ENCODE measurements at places on chromosomes 5 and 9.

- DNase-seq, result no peak
These were observed 1078.3 kb downstream of the CDH12 start for GRCh38 chr5:21774801-21775200.

DNA sequence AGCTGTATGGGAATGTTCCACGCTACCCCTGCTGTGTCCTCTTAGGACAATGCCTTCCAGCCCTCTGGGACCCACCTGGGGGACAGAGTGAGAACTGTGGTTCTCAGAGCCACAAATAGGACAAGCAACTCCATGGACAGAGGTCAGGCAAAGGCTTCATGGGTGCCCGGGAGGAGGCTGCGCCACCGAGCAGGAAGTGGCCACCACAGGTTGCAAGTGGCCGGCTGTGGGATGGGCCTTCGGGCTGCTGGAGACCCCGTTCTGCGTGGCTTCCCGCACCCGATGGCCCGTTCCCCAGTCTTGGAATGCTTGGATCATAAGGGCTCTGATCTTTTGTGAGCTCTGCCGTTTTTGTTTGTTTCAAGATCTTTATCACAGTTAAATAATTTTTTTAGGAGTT lies 118.8 kb downstream of the BOD1 start:
- no peak for DNase-seq

DNA sequence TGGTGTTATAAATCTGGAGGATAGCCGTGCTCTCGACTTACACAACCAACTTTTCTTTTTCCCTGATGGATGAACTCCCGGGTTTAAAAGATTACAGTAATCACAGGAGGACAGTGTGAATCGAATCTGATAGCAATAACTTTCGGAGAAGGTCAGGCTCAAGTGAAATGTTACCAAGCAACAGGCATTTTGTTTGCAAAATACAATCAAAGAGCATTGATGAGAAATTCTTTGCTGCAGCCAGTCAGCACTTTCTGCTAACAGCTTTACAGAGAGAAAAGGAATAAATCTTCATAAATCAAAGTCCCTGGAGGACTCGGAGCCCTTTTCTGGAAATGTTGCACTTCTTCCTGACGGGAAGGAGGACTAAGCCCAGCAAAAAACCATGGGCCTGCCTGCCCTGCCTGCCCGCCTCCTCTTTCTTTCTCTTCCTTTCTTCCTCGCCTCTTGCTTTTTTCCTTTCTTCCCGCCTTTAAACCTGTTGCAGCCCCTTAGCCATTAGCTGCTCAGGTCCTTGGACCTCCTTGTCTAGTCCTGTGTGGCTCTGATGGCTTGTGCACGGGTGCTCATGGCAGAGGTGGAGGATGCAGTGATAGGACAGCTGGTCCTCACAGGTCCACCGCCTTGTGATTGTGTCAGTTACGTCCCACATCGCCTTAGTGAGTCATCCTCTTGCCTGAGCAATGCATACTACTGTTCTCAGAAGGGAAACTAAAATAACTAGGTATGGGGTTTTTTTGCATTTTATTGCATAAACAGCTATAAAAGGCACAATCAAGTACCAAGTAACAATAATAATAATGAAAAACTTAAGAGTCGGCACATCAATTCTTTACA lies 6.2 kb downstream of the DMRT3 start:
- no peak for DNase-seq

- DNase-seq, result no peak
These were observed 43.1 kb downstream of the KLF4 start for GRCh38 chr9:107446491-107446890.

DNA sequence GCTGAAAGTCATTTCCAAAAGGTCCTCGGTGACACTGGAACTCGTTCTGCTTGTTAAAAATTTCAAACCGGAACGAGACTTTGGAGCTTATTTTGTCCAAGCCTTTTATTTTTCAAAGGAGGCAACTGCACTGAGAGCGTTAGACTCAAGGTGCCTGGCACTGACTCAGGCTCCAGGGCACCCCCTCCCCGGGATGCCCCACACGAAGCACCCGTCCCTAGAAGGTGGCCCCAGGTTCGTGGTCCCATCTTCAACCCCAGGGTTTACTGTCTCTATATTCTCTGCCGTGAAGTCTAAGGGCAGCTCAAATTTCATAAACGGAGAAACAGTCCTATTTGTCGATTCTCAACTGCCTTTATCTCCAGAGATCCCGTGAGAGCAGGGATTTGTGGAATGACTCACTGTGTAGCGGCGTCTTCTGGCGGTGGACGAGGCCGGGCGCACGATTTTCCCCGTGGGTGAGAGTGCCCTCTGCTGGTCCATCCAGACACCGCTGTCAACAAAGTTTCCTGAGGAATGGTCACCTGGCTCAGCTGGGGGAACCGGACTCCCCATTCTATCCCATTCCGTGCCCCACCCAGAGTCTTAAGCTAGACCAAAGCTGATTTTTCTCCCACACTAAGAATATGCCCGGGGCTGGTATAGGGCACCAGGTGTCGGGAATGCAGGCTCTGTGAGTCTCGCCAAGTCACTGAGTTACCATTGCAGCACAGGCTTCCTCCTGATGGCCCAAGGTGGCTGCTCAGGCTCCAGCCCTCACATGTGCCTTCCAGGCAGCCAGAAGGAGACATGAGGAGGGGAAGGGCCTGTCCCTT lies 27.1 kb upstream of the SLC6A19 start:
- DNase-seq, result peak; percentile 18

DNA sequence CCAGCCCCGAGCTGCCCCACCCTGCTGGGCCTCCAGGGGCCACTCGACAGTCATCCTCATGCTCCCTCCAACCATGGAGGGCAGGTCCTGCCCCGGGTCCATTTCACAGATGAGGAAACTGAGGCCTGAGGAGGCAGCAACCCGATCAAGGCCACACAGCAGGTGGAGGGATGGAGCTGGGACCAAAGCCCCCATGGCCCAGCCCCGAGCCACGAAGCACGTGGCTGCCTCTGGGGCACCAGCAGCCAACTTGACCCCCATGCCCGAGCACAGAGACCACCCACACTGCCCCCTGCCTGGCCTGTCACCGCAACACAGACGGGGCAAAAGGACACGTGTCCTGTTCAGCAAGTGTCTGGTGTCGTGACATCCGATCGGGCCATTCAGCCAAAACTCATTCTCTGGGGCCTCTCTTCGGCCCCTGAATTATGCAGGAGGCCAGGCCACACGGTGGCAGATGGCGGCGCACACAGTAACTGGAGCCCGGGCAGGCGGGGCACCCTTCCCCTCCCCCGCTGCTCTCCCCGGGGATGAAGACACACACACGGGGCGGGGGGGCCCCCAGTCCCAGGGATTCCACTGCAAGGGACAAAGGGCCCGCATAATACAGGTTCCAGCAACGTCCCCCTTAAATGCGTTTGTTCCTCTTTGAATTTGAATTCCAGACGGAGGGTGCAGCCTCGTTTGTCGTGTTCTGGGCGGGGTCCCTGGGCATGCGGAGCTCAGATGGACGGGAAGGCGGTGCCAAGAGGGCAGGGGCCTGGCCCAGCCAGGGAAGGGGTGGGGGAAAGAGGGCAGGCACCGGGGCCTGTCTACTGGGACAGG lies 29.4 kb upstream of the TMEM250 start:
- no peak for DNase-seq
